ENCODE measurements at places on chromosomes 1 and 21.
A peak's percentile ranks its signal among the peaks of the same experiment; 100 is the strongest.

DNA sequence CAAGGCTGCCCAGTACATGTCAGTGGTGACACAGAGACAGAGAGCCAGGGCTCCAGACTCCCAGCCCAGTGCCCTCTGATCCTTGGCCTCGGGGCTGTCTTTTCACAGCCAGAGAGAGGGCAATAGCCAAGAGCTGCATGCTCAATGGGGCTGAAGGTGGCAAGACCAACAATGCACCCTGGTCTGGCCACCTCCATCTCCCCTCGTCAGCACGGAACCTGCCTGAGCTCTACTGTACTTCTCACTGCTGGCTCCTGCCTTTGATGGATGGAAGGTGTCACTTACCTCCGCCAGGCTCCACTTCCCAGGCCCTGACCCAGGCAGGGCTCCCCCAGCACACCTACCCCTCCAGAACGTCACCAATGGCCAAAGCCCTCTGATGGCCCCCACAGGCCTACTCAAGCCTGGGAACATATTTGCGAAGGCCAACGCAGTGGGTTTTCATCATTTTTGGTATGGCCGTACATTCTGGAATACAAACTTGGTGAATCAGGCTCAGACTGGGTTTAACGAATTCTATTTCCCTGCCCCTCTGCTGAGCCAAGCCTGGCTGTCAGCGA is 88.1 kb downstream of the DMRTB1 start:
- DNase-seq, result no peak

- DNase-seq, result no peak
Measured at GRCh38 chr21:38402795-38403194, 95.5 kb downstream of the ERG start.

GRCh38 chr1:236067854-236068454 is 3.1 kb upstream of the NID1 start:
- DNase-seq, result no peak

GRCh38 chr21:37751268-37751975 is 164.8 kb downstream of the KCNJ6 start:
- DNase-seq, result no peak

- no peak for DNase-seq
Measured at GRCh38 chr1:161115132-161115711, 2.6 kb downstream of the PFDN2 start.

GRCh38 chr1:87410776-87411480 is 82.2 kb downstream of the LMO4 start:
- DNase-seq, result no peak

DNA sequence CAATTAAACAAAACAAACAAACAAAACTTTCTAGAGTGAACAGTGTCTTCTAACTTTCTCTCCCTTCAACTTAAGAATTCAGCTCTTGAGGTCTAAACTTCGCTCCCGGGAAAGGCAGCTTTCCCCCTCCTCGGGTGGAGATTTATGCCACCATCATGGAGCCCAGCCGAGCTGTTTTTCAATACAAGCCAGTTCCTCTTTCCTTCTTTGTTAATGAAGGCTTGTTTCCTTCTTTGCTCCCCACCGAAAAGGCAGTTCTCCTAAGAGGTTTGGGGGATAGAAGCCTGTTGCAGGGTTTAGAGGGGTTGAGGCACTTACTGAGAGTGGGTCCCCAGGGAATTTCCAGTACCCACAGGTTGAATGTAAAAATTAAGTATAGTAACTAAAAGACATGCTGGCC is 26.5 kb downstream of the OLIG1 start:
- DNase-seq, result no peak

GRCh38 chr1:209627732-209628196 is 24.5 kb downstream of the LAMB3 start:
- DNase-seq, result peak; percentile 50

DNA sequence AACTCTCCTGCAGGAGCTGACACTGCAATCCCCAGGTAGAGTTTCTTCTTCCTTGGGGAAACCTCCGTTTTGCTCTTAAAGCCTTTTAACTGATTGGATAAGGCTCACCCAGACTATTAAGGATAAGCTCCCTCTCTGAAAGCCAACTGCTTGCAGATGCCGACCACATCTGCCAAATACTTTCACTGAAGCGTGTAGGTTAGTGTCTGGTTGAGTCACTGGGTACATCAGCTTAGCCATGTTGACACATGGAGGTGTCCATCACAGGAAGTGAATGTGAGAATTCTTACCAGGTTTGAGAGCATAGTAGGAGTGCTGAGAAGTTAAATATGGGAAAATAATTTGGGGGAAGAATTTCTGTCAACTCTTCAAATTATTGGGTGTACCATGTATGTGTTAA is 202.0 kb downstream of the AJAP1 start:
- DNase-seq, result no peak

DNA sequence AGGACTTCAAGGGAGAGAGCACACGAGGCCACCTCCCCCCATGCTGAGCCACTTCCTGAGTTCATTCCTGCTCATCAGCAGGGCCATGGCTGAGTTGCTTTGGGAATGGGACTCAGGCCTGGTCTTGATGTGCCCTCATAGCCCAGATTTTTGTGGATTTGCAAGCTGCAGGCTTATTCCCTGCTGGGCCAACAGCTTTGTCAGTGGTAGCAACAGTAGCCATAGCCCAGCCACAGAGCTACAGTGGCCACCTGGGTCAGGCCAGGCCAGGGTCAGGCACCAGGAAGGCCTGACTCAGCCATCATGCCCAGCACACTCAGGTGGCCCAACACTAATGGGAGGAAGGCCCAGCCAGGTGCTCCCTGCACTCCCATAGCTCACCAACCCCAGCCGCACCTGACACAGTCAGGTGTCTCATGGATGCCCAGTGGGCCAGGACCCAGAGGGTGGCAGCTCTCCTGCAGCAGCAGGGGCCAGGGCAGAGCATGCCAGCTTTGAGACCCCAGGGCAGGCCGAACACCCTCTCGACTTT is 33.5 kb downstream of the EPHA2 start:
- DNase-seq, result no peak

DNA sequence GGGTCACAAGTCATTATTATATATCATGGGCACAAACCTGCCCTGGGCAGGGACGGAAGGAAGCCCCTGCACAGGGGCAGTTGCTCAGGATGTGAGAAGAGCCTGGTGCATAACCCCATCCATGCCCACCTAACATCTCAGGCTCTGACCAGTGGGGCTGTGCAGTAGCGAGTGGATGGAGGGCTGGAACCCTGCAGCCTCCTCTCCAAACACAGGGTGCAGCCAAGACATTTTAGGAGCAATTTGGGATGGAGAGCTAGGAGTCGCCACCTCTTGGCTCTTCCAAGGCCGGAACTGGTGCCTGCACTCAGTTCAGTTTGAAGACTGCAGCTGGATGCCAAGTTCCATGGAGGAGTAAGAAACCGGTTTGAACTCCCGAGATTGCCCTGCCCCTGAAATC is 2.8 kb downstream of the MX1 start:
- no peak for DNase-seq

DNA sequence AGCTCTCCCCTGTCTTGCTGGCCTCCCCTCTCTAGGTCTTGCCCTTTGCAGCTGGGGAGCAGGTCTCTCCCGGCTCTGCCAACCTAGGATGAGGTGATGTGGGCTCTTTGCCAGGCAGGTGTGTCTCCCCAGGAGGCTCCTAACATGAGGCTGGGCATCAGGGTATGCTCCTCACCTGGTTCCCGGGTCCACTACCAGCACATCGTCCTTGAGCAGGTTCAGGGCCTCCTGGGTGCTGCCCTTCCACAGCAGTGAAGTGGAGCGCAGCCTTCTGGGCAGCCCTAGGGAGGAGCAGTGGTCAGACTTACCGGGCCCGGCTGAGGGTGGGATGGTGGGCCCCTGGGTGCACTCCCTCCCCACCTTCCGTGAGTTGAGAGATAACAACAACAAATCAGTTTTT is 17.5 kb downstream of the LACTBL1 start:
- DNase-seq, result no peak

GRCh38 chr1:180948641-180949615 is 36.2 kb downstream of the KIAA1614 start:
- DNase-seq, result no peak

DNA sequence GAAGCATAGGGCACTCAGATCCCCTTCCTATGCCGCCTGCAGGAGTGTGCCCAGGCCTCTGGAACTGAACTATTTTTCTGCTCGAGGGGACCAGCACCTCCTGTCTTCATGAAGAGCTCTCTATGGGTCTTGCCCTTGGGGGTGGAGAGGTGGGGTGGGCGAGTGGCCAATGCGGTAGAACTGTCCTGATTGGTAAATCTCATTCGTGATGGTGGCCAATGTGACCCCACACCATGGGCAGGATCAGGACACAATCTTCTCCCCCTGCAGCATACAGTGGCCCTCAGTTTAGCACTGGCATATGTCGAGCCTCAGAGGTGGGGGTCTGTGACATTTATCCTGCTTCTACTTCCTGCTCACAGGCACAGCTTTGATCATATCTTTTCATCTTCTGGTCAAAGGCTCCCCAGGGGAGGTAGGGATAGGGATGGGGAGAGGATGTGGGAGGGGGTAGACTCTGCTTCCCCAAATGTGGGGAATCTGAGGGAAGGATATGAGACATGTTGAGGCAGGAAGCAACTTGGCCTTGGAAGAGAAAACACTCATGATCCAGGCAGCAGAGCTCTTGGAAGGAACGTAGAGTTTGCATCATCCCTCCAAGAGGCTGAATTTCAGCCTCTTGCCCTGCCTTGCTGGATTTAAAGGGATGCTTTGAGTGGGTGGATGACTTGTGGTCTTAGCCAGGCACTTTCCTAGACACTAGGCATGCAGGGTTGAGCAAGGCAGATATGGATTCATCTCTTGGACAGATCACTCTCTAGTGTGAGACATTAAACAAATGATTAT is 81.8 kb downstream of the LAMC2 start:
- no peak for DNase-seq

DNA sequence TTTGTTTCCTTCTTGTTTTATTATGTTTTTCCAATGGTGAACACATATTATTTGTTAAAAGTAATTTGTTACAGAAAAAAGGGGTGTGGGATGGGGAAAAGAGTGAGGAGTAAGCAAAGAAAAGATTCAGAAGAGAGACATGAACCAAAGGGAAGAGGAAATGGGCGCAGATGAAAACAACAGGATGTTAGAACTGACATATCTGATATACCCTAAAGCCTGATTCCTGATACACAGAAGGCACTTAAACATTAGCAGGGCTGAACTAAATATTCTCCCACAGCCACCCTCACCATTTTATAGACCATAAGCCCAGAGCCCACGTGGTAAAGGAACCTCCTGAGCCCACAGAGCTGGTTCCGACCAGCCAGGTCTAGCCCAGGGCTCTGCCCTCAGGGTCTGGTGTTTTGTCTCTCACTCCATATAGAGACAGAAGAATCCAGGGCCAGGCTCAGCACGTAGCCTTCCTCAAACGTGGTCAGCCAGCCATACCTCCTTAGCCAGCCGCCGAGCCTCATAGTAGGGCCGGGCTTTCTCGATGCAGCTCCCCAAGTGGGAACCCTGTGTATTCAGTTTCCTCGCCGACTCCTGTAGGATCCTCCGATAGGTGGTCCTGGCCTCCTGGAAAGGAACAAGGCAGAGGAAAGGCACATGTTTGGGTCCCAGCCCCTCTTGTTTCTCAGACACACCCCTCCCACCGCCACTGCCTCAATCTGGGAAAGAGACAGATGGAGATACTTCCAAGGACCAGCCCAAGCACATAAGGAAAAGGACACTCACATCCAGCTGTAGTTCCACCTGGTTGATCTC is 9.5 kb downstream of the SH3BP5L start:
- DNase-seq, result no peak

DNA sequence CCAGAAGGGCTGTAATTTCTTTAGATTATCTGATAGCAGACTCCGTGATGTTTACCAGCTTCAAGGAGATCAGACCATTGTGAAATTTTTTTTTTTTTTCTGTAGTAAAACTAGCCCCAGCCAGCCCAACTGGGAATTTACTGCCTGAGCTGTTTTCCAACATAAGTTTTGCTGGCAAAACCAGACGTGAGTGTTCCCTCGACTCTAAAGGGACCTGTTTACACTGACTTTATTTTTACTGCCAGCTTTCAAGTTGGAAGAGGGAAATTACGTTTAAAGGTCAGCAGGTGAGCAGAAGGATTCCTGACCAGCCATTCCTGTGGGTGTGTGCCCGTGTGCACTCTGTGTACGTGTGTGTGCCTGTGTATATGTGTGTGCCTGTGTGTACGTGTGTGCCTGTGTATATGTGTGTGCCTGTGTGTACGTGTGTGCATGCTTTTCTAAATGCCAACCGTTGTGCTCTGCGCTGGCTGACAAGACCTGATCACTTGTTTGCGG is 374 bp downstream of the MAB21L3 start:
- DNase-seq, result no peak

DNA sequence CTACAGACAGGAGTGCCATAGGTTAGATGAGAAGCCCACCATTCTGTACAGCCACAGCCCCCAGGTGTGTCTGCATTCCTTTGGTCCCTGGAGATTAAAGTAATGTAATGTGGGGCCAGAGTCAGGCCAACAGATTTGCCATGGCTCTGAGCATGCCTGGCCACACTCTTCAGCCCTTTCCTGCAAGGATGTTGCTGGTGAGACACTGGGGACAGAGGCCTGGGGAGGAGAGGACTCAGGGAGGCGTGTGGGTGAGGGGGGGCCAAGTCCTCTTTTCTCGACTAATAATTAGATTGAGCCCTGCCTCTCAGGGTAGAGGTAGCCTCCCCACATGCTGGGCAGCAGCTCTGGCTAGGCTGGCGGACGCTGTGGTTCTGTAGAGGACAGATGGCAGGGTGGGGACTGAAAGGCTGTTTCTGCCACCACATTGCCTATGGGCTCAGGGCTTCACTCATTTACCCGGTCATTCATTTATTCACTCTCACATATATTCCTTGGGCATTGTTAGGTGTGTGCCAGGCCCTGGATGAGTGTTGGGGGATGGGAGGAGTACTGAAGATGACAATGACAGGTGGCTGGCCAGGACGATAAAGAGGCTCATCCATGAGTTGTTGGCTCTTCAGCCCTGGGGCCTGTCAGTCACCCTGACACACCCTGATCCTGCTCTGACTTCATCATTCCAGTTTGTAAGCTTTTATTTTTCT is 7.1 kb upstream of the PRCC start:
- no peak for DNase-seq

DNA sequence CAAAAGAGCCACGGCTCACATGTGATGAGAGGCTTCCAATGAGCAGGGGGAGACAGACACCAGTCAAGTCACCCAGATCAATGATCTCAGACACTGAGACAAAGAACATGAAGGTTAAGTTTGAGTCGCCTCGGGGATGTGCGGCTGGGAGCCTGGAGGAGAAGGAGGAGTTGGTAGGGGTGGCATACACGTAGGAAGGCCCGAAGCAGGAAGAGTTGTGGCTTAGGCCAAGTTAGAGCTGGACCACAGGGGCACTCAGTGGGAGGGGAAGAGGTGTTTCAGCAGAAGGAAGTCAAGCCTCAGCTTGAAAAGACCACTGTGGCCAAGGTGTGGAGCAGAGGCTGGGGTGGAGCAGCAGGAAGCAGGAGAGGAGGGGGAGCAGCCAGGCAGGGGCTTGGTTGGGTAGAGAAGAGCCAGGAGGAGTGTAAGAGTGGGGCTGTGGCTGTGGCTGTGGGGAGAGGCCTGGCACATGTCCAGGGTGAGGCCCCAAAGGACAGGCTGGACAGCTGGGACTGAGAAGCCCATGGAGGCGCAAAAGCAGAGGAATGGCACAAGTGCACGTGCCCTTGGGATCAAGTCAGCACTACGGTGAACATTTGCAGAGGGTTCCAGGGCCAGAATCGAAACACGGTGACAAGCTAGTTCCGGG is 27.6 kb downstream of the CTNNBIP1 start:
- DNase-seq, result no peak
